Neural progenitor cell (in vitro differentiated cells): ENCODE measurements at places on chromosomes 6 and 20.

- no peak overlapping the region for H3K4me3 ChIP-seq
- no peak for DNase-seq
- no peaks in the 10 kb centered on the region for H3K36me3 ChIP-seq
These were observed 141.9 kb downstream of the ID4 start for GRCh38 chr6:19979059-19979458.

GRCh38 chr6:135819665-135820064 lies 31.8 kb upstream of the PDE7B start:
- no peak for DNase-seq
- no peaks in the 10 kb centered on the region for H3K36me3 ChIP-seq

DNA sequence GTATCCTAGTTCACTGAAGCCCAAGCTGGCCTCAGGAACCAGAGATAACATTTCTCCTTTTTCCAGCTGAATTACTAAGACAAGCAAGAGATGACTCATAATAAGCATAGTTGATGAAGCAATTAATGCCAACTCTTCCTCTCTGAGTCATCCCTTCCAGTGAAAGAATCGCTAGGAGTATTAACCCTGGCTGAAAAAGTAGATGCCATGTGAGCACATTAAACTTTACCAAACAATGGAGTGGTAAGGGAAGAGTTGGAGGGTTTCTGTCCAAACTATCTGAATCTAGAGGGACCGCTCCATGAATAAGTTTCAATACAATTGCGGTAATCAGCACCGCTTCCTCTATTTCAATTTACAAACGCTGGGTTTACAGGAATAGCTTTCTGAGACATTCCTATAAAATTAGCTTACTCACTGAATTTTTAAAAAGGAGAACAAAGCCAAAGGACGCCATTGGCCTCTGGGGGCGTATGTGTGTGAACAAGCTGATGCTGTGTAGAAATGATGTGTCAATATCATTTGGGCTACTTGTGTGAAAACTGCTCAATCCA lies 48.3 kb downstream of the ATXN1 start:
- no peak overlapping the region for H3K4me3 ChIP-seq
- no peaks in the 10 kb centered on the region for H3K27me3 ChIP-seq
- no peaks in the 10 kb centered on the region for H3K4me1 ChIP-seq

- no peaks in the 10 kb centered on the region for H3K4me1 ChIP-seq
- no peak for DNase-seq
- no peaks in the 10 kb centered on the region for H3K27me3 ChIP-seq
- H3K27ac ChIP-seq: no peak overlapping the region
- no peaks in the 10 kb centered on the region for H3K36me3 ChIP-seq
- H3K4me3 ChIP-seq: no peak overlapping the region
These were observed 251.9 kb upstream of the RNF24 start for GRCh38 chr20:4267242-4267641.

GRCh38 chr6:5814116-5814515 lies 192.6 kb downstream of the NRN1 start:
- H3K4me1 ChIP-seq: no peaks in the 10 kb centered on the region
- no peaks in the 10 kb centered on the region for H3K36me3 ChIP-seq
- H3K27me3 ChIP-seq: no peaks in the 10 kb centered on the region
- no peak overlapping the region for H3K27ac ChIP-seq

GRCh38 chr20:8213831-8214587 lies 81.9 kb downstream of the PLCB1 start:
- peak; percentile 10 for DNase-seq
- H3K27ac ChIP-seq: no peak overlapping the region
- no peak overlapping the region for H3K4me3 ChIP-seq
- H3K36me3 ChIP-seq: no peaks in the 10 kb centered on the region

DNA sequence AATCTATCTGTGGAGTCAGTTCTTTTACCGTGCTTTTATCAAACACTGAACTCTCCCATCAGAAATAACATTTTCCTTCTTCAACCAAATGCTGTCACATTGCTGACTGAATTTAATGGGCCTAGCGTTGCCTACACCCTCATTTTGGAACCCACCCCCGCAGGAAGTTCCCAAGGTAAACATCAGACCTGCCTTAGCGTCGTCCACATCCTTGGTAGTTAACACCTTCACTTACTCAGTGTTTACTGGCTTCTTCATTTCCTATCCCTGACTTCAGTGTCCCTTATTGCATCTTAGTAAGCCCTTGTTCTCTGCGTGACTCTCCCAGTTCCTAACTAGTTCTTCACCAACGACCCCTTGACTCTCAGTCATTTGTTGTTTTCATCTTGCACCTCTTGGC lies 491.4 kb upstream of the SOX4 start:
- H3K27me3 ChIP-seq: no peaks in the 10 kb centered on the region
- H3K36me3 ChIP-seq: no peaks in the 10 kb centered on the region
- H3K4me1 ChIP-seq: peaks cover 55% of the 10 kb centered on the region

DNA sequence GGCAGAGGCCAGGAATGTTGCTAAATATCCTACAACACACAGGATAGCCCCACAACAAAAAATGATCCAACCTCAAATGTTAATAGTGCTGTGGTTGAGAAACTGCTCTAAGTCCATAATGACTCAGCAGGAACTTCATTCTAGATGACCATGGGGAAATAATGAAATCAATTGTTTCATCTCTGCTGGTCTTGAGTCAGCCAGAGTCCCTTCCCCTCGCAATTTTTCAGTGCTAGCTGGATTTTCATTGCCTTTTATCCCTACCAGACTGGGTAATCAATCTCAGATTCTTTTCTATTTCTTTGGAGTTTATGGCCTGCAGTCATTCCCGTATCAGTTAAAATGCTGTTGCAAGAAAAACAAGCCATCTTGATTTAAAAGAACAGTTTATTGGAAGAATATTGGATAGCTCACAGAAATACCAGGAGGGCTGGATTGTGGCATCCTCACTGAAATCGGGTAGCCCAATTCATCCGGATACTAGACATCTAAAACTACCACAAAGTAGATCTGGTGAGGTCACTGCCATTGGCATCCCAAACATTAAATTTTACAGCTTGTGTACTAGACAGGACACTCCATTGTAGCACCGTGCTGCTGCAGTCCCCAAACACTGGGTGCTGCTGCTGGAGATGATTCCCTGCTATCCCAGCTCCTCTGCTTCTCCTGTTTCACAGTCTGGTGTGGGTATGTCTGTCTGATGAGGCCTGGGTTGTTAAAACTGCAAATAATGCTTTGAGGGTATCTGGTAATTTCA lies 30.3 kb upstream of the POPDC3 start:
- no peaks in the 10 kb centered on the region for H3K27me3 ChIP-seq
- H3K36me3 ChIP-seq: no peaks in the 10 kb centered on the region
- no peak overlapping the region for H3K27ac ChIP-seq

- no peaks in the 10 kb centered on the region for H3K4me1 ChIP-seq
- DNase-seq: no peak
- H3K27ac ChIP-seq: no peak overlapping the region
- no peaks in the 10 kb centered on the region for H3K36me3 ChIP-seq
- no peak overlapping the region for H3K4me3 ChIP-seq
These were observed 884 bp downstream of the TSPO2 start for GRCh38 chr6:41043151-41043550.

GRCh38 chr6:149474108-149474935 lies 10.5 kb downstream of the ZC3H12D start:
- peaks cover 9% of the 10 kb centered on the region for H3K4me1 ChIP-seq
- no peak for DNase-seq
- H3K36me3 ChIP-seq: no peaks in the 10 kb centered on the region
- H3K27me3 ChIP-seq: no peaks in the 10 kb centered on the region
- H3K27ac ChIP-seq: no peak overlapping the region

GRCh38 chr6:9121549-9121948 lies 686.2 kb upstream of the SLC35B3 start:
- H3K4me3 ChIP-seq: no peak overlapping the region
- no peaks in the 10 kb centered on the region for H3K27me3 ChIP-seq

GRCh38 chr6:37155394-37156312 lies 14.3 kb upstream of the PIM1 start:
- H3K27ac ChIP-seq: no peak overlapping the region
- no peak overlapping the region for H3K4me3 ChIP-seq
- H3K36me3 ChIP-seq: no peaks in the 10 kb centered on the region
- H3K4me1 ChIP-seq: no peaks in the 10 kb centered on the region
- no peaks in the 10 kb centered on the region for H3K27me3 ChIP-seq
- no peak for DNase-seq

- no peak for DNase-seq
- no peaks in the 10 kb centered on the region for H3K36me3 ChIP-seq
- no peak overlapping the region for H3K4me3 ChIP-seq
- no peaks in the 10 kb centered on the region for H3K27me3 ChIP-seq
- H3K4me1 ChIP-seq: no peaks in the 10 kb centered on the region
These were observed 137.8 kb upstream of the PHACTR1 start for GRCh38 chr6:12578751-12579150.

- H3K27ac ChIP-seq: peak overlapping the region; percentile 85
- peaks cover 37% of the 10 kb centered on the region for H3K4me1 ChIP-seq
- DNase-seq: peak; percentile 31
- no peak overlapping the region for H3K4me3 ChIP-seq
These were observed 391.1 kb upstream of the HSF2 start for GRCh38 chr6:122008101-122008999.

DNA sequence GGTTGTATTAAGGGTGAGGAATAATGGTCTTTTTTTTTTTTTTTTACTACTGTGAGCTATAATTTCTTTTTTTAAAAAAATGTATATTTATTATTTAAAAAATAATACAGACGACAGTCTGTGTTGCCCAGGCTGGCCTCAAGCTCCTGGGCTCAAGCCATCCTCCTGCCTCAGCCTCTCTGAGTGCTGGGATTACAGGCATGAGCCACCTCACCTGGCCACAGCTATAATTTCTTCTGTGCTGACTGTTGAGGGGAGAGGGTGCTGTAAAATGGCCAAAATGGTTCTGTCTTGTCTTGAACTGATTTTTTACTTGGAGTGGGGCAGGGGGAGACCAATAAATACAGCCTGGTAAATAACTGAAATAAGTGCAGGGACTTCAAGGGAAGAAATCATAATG lies 3.6 kb downstream of the SRSF3 start:
- H3K27me3 ChIP-seq: no peaks in the 10 kb centered on the region
- DNase-seq: no peak
- peaks cover 61% of the 10 kb centered on the region for H3K36me3 ChIP-seq
- H3K4me3 ChIP-seq: peak overlapping the region; percentile 93

- H3K36me3 ChIP-seq: no peaks in the 10 kb centered on the region
- no peaks in the 10 kb centered on the region for H3K27me3 ChIP-seq
- H3K4me3 ChIP-seq: no peak overlapping the region
- no peaks in the 10 kb centered on the region for H3K4me1 ChIP-seq
- no peak overlapping the region for H3K27ac ChIP-seq
- no peak for DNase-seq
These were observed 125.1 kb upstream of the NXT1 start for GRCh38 chr20:23225407-23226060.

DNA sequence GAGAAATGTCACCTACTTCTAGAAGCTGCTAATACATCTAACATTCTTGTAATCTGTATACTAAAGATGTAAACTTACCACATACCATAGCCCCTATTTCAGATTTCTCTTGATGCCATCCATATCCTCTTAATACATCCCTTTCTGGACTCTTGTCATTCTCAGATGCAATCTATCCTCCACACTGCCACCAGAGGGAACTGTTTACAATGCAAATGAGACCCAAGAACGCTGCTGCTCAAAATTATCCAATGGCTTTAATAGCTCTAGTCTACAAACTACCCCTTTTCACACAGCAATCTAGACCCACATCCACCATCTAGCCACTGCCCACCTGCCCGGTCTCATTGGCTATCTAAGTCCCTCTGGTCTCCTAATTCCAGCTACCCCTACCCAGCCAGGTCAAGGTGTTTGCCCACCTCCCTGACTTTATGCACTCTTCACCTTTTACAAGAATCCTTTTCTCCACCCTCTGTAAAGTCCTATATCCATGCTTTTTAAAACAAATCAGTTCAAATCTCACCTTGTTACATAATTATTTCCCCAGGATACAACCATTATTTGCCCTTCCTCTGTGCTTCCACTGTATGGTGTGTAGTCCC lies 14.8 kb downstream of the FAXC start:
- no peaks in the 10 kb centered on the region for H3K27me3 ChIP-seq
- peak overlapping the region; percentile 4 for H3K27ac ChIP-seq
- H3K4me1 ChIP-seq: peaks cover 9% of the 10 kb centered on the region
- no peaks in the 10 kb centered on the region for H3K36me3 ChIP-seq
- peak; percentile 66 for DNase-seq
